ENCODE measurements at places on chromosomes 12 and 14.

DNA sequence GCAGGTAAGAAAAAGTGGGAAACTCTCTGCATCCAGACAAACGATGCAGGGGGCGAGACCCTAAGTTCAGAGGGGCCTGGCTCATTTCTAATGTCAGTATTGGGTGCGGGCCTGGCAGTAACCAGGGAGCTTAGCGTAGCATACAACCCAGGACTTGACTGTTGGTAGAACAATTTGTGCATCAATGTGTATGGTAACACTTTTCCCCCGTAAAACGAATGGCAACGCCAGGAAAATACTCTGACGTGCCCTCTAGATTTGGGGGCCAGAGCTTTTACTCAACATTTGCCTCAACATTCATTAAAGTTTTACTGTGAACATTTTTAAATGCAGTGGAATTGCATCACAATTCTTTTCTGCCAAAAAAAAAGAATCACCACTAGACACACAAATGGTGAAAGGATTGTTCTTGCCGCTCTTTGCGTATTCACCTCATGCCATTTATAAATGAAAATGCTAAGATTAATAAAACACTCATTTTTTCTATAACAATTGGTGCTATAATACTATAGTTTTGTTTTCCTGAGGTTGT is 867 bp downstream of the RHOJ start:
- no peak for DNase-seq

GRCh38 chr12:71046215-71046614 is 111.6 kb downstream of the TSPAN8 start:
- DNase-seq = no peak

- no peak for DNase-seq
These were observed 34.9 kb downstream of the RAD9B start for GRCh38 chr12:110536834-110537604.

DNA sequence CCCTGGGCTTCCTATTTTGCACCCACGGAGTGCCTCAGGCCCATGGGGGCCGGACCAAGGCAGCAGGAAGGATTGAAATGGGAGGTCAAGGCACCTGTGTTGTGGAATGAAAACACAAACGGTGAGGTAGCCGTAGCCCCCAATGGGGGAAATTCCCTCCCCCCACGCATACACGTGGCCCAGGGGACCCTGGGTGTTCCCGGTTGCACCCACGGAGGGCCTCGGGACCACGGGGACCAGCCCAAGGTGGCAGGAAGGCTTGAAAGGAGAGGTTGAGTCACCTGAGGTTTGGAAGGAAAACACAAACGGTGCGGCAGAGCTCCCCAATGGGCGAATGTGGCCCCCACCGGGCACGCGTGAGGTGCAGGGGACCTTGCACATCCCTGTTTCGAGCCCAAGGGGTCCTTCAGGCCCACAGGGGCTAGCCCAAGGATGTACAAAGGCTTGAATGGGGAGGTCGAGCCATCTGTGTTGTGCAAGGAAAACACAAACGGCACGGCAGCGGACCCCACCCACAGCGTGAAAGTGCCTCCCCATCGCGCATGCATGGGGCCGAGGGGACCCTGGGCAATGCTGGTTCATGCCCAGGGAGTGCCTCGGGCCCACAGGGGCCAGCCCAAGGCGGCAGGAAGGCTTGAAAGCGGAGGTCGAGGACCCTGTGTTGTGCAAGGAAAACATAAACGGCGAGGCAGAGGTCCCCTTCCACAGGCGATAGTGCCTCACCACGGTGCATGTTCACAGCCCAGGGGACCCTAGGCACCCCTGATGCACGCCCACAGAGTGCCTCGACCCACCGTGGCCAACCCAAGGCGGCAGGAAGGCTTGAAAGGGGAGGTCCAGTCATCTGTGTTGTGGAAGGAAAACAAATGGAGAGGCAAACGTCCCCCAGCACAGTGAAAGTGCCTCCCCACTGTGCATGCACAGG is 376.7 kb downstream of the ALG10 start:
- no peak for DNase-seq

GRCh38 chr12:131387281-131388163 is 323.4 kb upstream of the SFSWAP start:
- no peak for DNase-seq

GRCh38 chr14:53192052-53192760 is 39.1 kb upstream of the DDHD1 start:
- no peak for DNase-seq

- DNase-seq = no peak
These were observed 11.8 kb downstream of the FNTB start for GRCh38 chr14:64998455-64998931.

DNA sequence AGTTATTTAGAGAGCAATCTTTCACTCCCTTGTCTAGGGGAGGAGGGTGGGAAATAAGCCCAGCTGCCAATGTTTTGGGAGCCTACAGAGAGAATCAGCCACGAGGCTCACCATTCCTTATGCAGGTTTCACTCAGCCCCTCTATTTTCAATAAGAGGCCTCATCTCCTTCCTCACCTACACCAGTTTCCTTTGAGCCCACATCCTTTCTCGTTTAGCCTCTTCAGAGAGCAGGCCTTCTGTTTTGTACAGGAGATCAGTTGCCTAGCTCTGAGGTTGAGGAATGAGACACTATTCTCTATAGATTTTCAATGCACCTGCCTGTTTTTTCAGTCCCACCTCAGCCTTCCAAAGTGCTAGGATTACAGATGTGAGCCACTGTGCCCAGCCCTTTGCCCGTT is 17.9 kb downstream of the SNAPC1 start:
- DNase-seq = no peak

DNA sequence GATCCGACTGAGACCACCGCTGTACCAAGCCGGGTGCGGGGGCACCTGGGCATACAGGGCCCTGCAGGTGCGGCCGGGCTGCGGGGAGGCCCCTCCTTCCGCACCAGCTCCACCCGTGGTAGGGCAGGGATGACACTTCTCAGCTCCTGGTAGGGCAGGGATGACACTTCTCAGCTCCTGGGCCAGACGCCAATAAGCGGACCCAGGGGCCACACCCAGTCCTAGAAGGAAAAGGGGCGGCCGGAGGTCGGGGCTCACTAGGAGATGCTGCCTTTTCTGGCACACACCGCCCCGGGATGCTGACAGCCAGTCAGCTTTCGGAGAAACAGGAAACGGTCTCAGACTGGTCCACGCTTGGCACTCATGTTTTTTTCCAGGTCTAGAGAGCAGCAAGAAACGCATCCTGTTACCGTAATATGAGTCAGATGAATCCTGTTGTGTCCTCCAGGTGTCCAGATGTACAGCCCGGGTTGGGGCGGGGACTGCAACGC is 34.8 kb downstream of the NFKBIA start:
- no peak for DNase-seq

DNA sequence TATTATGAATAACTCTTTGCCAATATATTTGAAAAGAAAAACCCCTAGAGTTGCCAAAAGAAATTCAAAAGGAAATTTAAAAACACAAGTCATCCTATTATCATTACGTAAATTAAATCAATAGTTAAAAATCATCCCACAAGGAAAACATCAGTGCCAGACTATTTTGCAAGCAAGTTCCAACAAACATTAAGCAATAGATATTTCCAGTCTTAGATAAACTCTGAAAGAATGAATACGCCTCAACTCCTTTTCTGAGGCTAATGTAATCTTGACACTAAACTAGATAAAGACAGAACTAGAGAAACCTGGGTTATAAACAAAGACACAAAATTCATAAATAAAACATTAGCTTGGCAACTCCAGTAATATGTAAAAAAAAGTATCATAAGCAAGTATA is 245.9 kb downstream of the FOXN3 start:
- DNase-seq = no peak

DNA sequence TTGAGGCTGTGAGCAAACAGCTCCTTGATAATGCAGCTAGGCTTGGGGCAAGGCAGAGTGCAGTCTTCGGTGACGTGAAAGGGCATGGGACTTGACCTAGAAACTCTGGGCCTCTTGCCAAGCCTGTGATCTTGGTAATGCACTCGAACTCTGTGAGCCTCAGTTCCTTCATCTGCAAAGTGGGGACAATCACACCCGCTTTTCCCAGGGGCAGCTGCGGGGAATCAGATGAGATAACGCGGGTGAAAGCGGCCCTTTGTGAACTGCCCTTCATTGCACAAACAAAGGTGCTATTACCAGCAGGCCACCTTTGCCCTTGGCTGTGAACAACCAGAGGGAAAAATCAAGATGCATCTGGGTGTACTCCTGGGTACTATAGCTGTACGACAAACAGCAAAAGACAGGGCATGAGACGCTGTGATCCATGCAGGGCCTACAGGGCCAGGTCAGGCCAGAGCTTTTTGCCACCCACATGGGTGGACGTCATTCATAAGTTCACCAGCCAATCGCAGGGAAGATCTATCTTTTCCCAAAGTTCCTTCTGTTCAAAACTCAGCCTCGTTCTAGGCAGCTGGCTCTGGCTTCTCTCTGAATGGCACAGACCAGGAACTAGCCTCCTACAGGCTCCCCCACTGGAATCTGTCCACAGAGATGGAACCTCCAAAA is 3.2 kb downstream of the MSI1 start:
- DNase-seq = no peak

DNA sequence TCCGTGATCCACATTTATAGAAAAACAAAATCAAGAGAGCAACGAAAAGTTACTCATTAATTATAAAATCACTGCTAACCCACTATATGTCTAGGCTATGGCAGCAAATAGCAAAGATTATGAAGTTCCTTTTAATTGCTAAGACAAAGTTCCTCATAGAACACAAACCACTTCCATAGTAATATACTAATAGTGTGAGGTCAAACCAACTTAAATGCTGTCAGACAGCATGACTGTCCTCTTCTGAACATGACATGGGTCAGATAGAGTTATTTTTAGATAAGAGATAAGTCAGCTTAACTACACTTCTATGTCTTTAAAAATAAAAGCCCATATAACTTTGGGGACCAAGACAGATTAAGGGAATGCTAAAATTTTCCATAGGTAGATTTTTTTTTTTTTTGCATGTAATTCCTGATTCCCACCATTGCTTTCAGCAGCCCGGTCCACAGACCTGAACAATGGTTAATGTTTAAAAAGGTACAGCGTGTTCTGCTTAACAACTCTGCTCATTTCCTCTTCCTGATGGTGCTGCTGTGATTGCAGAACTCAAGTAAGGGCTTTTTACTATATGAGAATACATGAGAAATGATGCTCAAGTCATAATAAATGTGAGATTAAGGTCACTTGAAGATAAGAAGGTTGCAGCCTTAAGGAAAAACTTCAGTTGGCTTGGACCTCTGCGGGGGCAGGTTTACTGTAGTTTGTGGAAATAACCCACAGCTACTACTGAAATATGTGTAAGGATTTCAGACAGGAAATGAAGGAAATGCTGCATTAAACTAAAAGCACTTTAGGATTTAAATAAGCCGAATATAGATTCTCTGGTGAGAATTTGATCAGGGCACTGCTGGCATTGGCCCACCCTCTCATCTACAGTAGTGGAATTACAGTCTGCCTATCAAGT is 37.7 kb upstream of the DUSP6 start:
- DNase-seq = no peak

GRCh38 chr14:89397569-89398230 is 19.3 kb downstream of the FOXN3 start:
- no peak for DNase-seq

- DNase-seq = peak; percentile 68
These were observed 4.1 kb upstream of the CCND2 start for GRCh38 chr12:4269279-4269991.

DNA sequence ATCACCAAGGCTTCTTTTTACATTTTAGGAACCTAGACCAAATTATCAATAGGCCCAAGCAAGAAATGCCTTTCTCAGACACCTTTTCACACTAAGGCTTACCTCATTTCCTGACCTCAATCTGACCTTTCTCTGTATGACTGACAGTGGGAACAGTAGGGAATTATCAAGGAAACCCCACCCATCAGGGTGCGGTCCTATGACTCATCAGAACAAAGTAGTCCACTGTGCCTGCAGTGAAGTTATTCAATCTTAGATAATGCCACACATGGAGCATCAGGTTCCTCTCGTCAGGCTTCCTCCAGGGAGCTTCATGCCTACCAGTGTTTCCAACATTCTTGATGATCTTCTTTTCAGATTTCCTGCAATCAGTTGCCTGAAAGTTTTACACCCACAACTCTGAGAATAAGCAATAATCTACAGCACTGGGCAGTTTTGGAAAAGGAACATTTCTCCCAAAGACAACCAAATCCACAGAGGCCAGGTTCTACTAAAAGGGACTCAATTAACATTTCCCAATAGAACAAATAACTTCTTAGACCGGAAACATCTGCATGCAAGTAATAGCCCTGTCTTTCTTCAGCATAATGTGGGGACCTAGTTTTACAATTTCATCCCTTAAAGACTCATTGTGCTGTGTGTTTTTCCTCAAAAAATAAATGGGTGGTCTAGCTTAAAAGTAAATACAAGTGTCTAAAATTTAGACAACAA is 35.9 kb upstream of the TMTC2 start:
- DNase-seq = no peak

DNA sequence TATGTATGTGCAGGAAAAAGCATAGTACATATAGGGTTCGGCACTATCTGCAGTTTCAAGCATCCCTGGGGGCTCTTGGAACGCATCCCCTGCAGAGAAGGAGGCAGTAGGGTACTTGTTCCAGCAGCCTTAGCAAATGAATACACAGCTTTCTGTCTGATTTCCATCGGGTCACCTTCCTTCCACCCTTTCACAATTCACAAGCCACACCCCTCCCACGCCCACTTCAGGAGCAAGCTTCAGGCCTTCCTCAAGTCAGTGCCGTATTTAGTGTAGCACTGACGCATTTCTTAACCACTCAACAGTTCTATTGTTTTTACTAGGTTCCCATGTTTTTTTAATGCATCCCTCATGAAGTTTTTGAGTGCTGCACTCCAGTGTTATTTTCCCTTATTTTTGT is 64.2 kb downstream of the CLMN start:
- DNase-seq = no peak

DNA sequence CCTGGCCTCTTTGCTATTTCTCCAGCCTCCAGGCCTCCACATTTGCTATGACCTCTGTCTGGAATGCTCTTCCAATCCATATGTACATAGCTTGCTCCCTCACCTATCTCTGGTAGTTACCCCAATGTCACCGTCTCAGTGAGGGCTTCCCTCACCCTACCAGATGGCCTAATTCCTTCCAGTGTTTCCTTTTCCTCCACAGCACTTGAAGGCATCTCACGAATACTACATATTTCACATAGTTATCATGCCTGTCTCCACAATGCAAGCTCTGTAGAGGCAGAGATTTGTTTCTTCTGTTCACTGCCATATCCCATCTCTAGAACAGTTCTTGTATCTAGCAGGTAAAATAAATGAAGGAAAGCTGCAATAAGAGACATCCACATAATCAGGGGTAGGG is 21.3 kb upstream of the HSP90B1 start:
- DNase-seq = no peak

DNA sequence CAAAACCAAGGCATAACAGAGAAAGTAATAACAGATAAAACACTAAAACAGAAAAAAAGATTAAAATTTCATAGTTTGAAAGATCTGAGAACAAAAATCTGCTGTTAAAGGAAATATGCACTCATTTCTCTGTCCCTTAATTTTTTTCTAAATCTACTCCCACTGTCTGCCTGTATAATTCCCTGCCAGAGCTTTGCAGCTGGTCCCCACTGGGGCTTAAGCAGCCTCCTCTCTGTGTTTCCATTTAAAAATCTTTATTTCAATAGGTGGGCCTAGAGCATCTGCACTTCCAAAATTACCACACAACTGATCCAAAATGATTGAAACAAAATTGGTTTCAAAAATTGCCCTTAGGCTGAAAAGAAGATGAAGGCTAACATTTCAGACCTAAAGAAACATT is 6.4 kb upstream of the SIX6 start:
- DNase-seq = no peak

Data from activated naive CD4-positive, alpha-beta T cell (primary cell).